Activated CD4-positive, alpha-beta T cell treated with anti-CD3 and anti-CD28 coated beads, Interleukin-2, Interleukin-4, amounts not matched to agents 100 ng/mL and 50 ng/mL, durations not matched to agents 16 hours and 8 hours (primary cell): ENCODE measurements at places on chromosomes 3 and 15.

- DNase-seq: no peak
Measured at GRCh38 chr3:116841003-116841735, 131.6 kb downstream of the TUSC7 start.

DNA sequence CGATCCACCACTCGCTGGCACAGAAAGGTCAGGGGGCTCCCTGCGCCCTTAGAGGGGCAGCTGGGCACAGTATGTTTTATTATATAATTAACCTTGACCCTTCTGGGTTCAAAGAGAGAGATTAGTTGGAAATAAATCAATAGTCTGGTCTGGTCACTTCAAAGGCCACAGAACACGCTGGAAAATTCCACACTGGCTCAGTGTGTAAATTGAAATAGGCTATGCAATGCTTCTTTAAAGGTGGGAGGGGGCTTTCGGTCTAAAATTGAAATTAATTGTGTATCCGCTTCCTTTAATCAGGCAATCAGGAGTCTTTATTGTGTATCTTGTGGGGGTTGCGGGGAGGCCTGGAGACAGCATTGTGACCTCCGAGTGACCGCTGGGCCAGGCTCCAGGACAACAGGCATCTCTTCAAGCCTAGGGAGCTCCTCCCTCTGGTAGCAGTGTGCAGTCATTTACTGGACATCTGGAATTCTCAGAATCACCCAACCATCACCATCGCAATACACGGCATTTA, 8.0 kb downstream of the RNU5B-1 start:
- DNase-seq: no peak

GRCh38 chr3:64379221-64379620, 154.0 kb upstream of the PRICKLE2 start:
- DNase-seq: no peak

GRCh38 chr3:150764566-150764965, 1.6 kb upstream of the SIAH2 start:
- DNase-seq: no peak

DNA sequence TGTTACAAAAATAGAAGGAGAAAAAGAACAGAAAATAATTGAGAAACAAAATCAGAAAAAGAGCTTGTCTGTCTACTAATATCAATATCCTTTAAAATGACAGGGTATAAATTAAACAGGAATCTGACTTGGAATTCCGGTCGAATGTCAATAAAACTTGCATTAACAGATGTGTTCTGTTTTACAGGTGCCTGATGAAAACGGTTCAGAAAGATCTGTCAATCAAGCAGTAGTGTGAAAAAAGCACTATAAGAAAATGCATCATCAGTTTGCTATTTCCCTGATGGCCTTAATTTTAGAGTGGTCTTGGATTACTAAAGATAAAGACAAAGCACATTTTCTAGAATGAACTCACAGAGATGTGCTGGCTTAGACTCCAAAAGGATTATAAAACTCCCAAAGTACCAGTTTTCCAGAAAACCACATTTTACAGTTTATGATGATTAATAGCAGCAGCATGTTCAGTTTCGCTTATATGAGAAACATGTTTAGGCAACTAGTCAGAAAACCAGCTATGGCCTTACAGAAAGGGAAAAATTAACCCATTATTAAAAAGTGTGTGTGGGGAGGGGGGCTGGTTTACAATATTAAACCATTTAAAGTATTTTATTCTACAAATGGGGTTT, 8.2 kb upstream of the C3orf38 start:
- DNase-seq: no peak

DNA sequence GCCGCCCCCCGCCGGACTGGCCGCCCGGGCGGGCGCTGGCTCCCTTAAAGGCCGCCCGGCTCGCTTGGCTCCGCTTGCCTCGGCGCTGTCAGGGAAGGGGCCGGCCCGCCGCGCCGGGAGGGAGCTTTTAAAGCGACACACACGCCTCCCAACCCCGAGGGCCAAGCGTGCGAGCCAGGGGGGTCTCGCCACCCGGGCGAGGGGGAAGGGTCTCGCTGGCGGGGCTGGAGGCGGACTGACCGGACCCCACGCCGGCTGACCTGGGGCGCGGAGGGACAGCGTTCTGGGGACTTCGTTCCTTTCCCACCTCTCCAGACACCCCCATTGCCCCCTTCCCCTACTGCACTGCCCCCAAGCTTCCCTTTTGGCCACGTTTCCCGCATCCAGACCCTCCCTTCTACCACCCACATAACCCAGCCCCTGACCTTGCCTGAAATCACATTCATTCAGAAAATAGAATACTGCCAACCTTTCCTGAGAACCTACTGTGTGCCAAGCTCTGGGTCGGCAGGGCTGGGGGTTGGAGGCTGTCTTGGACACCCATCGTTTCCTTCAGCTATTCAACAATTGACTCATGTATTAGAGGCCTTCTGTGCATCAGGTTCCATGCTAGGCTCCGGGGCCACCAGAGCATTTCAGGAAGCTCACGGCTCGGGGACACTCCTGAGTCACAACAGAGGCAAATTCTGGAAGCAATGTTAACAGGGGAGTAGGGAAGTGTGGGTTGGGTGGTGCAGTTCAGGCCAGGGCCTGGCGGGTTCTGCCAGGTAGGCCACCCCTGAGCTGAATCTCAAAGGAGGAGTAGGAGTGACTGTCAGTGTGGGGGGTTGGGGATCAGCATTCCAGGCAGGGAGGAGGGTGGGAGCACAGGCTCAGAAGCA, at the start of gene INSYN1:
TSS of gene INSYN1 (minus strand) at position 102 of the 881 bp plus-strand sequence. CDS start 2,221 bp downstream, outside the sequence.
- no peak for DNase-seq

DNA sequence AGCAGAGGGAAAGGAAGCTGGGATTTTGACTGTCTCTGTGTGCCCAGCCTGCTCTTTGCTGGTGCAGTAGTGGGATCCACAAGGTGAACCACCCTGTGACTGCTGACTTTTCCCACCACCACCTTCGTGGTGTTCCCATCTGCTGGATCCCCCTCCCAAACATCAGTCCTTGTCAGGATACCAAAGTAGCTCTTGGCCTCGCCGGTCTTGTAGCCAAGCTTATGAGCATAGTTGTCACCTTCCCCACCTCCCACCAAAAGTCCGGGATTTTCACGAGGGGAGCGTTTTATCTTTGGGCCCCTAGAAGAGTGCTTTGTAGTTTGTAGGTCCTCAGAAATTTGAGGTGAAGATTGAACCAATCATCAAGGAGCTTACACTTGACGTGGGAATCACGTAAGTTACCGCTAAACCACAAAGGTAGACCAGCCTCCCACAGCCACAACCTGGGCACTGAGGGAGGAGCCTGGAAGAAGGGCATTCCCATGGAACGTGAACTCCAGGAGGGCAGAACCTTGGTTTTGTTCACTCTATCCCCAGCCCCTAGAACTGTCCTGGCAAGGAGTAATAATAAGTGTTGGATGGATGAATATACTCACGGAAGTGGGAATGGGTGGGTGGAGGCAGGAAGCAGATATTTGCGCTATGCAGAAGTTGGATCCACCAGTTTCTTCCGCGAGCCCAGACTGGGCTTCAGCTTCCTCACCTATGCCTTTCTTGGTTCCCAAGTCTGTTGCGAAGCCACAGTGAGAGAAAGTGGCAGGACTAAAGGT, 814 bp upstream of the TEX264 start:
- DNase-seq: no peak

- DNase-seq: no peak
Measured at GRCh38 chr3:55523471-55523870, 36.4 kb upstream of the WNT5A start.
